ENCODE measurements at places on chromosomes 16 and 17.

DNA sequence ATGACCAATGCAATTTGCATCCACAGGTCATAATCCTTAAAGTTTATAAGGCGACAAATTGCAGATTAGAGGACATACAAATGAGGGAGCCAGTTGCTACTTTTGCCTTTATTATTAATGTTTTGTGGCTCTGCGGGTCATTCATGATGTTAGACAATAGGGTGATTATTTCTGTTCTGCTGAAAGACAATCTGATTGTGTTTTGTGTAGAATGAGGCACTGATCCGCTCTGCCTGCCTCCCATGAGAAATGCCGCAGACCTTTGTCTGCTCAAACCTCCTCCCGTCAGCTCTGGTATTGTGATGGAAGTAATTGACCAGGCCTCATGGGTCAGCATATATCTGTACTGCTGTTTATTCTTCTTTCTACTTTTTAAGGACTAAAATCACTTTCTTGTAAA, 224.9 kb downstream of the PRKCA start:
- DNase-seq, result no peak

- no peak for DNase-seq
Measured at GRCh38 chr17:70872103-70872502, 702.8 kb downstream of the KCNJ2 start.

GRCh38 chr17:42405963-42406495, 17.0 kb downstream of the CAVIN1 start:
- peak; percentile 80 for DNase-seq

DNA sequence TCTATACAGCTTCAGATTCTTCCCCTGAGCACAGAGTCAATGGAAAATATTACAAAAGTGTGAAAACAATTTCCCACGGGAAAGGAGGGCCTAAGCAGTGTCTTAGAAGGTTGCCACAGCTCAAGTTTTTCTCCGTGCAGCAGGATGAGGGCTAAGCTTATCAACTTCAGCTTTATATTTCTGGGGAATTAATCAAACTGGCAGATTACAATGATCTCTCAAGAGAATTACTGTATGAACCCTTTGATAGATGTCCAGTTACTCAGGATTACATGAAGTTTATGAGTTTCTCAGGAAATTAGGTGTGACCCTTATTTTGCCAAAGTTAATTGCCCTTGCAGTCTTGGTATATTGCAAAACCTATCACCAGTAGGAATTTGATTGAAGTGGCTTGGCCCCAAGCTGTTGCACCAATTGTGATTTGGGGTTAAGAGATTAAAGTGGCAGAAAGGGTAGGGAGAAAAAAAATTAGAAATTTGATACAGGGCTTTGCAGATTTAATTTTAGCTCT, 298.4 kb downstream of the MAP2K6 start:
- no peak for DNase-seq

- no peak for DNase-seq
Measured at GRCh38 chr17:30112794-30113193, 3.8 kb upstream of the NSRP1 start.

- no peak for DNase-seq
Measured at GRCh38 chr16:52597772-52598483, 51.0 kb upstream of the TOX3 start.

DNA sequence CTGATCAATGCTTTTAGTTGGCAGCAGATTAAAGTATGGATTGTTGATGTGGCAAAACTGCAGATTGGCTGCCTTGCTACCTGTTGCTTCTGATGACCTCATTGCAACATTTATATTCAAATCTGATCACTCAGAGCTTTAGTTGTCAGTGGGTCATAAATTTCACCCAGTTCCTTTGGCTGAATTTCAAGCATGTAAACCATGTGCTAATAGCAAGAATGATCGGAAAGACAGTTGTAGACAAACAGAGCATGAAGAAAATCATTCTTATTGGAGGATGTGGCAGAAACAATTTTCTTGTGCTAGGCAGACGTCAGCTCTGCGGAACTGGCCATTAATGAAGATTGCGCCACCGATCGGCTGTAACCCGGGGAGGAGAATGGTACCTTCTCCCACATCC, 346.6 kb upstream of the EEF2KMT start:
- no peak for DNase-seq

- DNase-seq, result no peak
Measured at GRCh38 chr17:13584701-13585080, 17.0 kb downstream of the HS3ST3A1 start.

All from T-cell (primary cell).